ENCODE measurements at places on chromosomes 3 and 15.

GRCh38 chr15:65377105-65377975 is 462 bp downstream of the IGDCC3 start:
- no peak for DNase-seq

DNA sequence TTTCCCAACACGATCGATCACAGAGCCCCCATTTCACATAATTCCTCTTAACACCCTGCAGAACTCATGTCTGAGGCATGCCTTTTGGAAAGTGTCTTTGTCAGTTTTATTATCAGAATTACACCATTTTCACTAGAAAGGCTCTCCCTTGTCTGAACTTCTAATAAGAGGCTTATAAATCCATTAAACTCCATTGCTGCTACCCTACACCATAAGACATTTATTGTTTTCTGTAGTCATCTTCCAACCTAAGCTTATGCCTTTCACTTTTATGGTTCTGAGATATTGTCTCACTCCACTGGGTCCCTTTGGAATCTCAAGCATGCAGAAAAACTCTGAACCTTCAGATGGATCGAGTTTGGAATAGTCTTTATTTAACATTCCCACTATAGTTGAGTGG is 50.2 kb upstream of the TPM1 start:
- DNase-seq: no peak

DNA sequence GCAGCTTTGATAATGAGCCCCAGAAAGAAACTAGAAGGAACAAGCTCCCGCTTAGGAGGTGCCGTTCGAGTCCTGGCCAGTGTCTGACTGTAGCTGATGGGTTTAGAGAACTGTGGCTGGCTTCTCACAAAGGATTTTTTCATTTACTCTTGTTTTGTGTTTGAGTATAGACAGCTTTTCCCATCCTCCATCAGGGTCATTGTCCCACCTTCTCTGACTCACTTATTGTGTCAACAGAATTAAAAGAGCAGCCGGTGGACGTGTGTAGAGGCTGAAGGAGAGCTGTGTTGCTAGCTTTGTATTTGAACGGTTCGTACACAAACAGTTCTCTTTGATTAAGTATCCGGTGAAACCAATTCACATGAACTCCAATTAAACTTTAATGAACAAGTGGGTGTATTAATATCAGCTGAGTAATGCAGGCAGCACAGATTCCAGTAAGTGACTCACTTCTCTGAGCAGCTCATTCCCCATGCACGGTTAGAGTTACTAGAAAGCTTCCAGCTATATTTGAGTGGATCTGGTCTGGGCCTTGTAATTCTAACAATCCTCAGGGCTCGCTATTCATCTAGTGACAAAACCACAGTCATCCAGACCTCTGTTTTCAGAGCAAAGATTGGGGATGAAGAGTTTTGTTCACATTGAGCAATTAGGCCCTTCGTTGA is 141.0 kb downstream of the LPP start:
- DNase-seq: no peak

GRCh38 chr3:10224794-10225665 is 23.2 kb upstream of the TATDN2 start:
- peak; percentile 30 for DNase-seq

GRCh38 chr3:47323431-47324277 is 40.9 kb downstream of the KLHL18 start:
- no peak for DNase-seq

- no peak for DNase-seq
Measured at GRCh38 chr15:78320183-78320582, 20.0 kb upstream of the CRABP1 start.

GRCh38 chr3:128864351-128864811 is 15.0 kb upstream of the ACAD9 start:
- DNase-seq: no peak

GRCh38 chr15:65547841-65548240 is 17.6 kb downstream of the HACD3 start:
- no peak for DNase-seq

DNA sequence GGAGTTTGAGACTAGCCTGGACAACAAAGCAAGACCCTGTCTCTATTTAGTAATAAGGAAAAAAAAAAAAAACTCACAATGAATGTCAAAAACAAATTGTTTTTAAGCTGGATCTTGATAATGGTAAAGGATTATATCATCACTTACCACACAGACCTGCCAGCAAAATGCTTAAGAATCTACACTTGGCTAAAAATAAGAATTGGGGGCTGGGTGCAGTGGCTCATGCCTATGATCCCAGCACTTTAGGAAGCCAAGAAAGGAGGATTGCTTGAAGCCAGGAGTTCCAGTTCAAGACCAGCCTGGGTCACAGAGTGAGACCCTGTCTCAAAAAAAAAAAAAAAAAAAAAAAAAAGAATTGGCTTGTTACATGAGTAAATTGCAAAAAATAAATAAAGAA is 31.0 kb downstream of the ACAP2 start:
- DNase-seq: no peak

DNA sequence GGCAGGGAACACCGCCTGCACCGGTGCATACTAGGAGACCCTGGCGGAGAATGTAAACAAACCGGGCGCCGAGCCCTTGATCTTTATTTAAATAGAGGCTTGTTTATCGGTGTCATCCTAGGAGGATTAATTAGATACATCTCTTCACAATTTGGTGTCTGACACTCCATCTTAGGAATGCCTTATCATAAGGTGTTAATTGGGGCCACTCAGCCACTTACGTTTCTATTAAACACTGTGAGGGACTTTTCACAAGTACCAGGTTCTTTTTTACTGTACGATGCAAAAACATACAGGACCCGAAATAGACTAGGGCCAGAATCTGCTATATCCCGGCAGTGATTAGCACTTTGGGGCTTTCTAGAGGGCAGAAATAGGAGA is 8.0 kb downstream of the EOMES start:
- no peak for DNase-seq

DNA sequence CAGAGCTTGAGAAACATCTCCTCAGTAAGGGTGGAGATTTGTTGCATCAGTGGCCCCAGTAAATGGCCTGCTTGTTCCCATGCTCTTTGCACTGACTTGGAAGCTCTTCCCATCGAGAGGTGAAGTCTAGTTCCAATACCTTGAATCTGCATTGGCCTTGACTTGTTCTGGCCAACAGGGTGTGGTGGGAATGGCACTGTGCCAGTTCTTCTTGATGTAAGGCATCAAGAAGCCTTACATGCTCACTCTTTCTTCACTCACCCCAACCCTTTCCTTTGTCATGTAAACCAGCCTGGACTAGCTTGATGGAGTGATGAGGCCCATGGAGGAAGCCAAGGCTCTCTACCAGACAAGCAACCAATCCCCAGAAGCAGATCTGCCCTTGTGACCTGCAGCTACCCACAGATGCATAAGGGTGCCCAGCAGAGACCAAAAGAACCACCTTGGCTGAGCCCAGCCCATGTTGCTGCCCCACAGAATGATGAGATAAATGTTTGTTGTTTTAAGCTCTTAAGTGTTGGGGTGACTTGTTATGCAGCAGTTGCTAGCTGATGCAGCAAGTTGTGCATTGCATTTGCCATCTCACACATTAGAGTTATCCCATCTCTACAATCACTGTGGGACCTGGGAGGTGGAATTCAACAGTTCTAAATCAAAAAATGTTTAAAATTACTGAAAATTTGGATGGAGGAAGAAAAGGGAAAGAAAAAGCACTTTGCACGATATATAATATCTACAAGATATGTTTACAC is 11.1 kb upstream of the MGLL start:
- DNase-seq: no peak

DNA sequence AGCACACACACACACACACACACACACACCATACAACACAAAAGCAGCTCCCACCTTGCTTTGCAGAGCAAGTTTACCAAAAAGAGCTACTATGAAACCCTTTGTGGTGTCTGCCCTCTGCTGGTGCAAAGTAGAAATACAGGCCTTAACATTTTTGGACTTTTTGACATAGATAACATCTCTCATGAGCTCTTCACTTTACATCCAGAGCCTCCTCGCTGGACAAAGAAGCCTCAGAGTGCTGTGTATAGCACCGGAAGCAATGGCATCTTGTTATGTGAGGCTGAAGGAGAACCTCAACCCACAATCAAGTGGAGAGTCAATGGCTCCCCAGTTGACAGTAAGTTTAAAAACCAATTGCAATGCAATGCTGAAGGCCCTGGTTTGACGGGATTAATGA is 157.9 kb downstream of the CHL1 start:
- DNase-seq: no peak

DNA sequence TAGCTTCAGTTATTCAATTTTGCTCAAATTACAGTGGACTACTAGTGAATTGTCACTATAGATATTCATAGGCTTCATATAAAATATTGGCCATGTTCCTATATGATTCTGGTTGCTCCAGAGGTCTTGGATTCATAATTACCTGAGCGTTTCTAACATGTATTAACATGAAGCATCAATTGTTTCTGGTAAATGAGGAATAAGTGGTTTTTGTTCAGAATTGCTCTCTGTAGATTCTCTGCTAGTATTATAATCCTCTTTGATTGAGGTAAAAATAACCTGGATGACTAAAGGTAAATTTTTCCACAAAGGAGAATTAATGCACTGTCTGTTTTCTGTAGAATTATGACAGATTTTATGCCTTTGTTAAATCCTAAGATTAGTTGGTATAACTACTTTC is 258.1 kb upstream of the CNTN6 start:
- DNase-seq: no peak

- no peak for DNase-seq
Measured at GRCh38 chr3:172653004-172653572, 57.8 kb downstream of the NCEH1 start.

Data from stimulated activated CD8-positive, alpha-beta memory T cell treated with anti-CD3 and anti-CD28 coated beads, Interleukin-7, amount 100 ng/mL, for 1 hour (primary cell).